Fibroblast of the aortic adventitia (primary cell): ENCODE measurements at places on chromosomes 7 and 10. TPM values are rescaled to one million over a fixed set of nuclear protein-coding genes. Genes with fewer than 3 reads are reported as not detected.

Gene MRC1
- total RNA-seq, result 0.08 and 0.09 TPM in 2 replicates

Gene MARVELD1
- 34.9 and 64.3 TPM in 2 replicates for total RNA-seq

Gene DLG5
- 32.4 and 42.7 TPM in 2 replicates for total RNA-seq

Gene RASA4
- total RNA-seq, result 11.1 and 15.1 TPM in 2 replicates

Gene CPXM2
- total RNA-seq, result 31.6 and 64.0 TPM in 2 replicates

Gene BMPR1A
- total RNA-seq, result 57.8 and 74.7 TPM in 2 replicates

Gene TMEM229A
- 3.8 TPM in 1 of 2 replicates, not detected in the other for total RNA-seq

Gene IL2RA
- not detected in 2 replicates for total RNA-seq

Gene FOXP2
- total RNA-seq, result 3.9 and 17.4 TPM in 2 replicates

Gene GDF2
- total RNA-seq, result not detected in 2 replicates

Gene FFAR4
- not detected in 2 replicates for total RNA-seq

Gene GLCCI1
- 2.1 and 11.7 TPM in 2 replicates for total RNA-seq

Gene PIP
- total RNA-seq, result not detected in 2 replicates
